ENCODE measurements at places on chromosomes 7 and 10.

- no peak for DNase-seq
Measured at GRCh38 chr7:97422046-97422445, 304.5 kb downstream of the SDHAF3 start.

DNA sequence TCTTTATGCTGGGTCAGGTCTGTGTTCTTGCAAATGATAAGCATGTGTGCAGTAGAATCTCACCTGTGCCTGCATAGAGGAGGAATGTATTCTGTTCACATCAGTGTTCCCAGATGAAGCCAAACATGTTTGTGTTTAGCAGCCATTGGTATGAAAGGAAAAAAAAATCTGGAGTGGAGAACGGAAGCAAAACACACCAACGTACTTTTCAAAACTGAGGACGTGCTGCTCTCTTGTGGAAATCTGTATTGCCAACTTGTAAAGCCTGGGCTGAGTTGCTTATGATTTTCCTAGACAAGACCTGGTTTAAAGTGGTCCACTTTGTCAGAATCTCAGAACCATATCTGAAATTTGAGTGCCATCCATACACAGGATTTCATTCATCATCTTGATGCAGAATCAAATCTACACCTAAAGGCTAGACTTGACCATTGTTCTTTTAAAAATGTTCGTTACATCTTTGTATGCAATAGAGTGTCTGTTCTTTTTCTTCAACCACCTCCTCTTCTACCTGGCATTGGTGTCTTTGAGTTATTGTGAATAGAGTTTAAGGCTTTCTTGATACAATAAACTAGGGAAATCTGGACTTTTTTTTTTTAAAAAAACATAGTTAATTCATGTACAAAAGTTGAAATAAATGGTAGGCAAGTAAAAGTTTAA lies 367.7 kb downstream of the PHF14 start:
- DNase-seq = no peak

DNA sequence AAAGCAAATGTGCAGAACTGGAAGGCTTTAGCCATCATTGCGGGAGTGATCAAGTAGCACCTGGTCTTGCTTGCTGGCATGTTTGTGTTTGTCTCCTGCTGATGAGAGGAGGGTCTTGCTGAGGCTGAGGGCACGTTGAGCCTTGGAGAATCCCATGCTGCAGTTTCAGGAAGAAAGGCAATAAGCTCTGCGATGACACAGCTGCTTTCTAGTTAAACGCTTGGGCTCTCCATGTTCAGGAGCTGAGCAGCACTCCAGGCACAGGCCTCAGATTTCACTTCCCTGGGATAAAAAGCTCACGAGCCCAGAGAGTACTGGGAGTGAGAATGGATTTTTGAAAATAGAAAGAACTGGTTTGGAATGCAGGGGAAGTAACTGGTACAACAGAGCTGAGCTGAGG lies 100.8 kb downstream of the LRRC18 start:
- no peak for DNase-seq

- no peak for DNase-seq
Measured at GRCh38 chr10:79142522-79143309, 74.0 kb downstream of the ZMIZ1 start.

- DNase-seq = no peak
Measured at GRCh38 chr7:133584956-133585668, 332.2 kb downstream of the EXOC4 start.

- DNase-seq = no peak
Measured at GRCh38 chr7:117283371-117283770, 39.5 kb downstream of the WNT2 start.

- no peak for DNase-seq
Measured at GRCh38 chr10:44459671-44460070, 74.8 kb upstream of the CXCL12 start.

- DNase-seq = no peak
Measured at GRCh38 chr10:53209944-53210611, 437.5 kb upstream of the MBL2 start.

GRCh38 chr10:78600121-78600665 lies 468.6 kb upstream of the ZMIZ1 start:
- no peak for DNase-seq

DNA sequence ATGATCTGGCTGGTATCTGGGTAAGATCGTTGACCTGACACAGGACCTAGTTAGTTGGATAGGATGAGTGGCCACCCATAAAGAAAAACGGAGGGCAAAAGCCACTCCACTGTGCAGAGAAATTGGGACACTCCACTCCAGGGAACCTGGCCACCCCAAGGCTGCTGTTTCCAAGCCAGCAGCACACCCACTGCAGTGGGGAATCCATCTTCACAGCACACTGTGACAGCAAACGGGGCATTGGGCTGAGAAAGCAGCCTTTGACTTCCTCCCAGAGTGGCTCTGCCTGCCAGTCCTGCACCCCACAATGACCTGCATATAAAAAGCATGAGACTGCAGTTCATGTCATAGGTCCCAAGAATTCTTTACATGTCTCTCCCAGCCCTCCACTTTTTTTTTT lies 52.9 kb downstream of the MTPN start:
- DNase-seq = no peak

DNA sequence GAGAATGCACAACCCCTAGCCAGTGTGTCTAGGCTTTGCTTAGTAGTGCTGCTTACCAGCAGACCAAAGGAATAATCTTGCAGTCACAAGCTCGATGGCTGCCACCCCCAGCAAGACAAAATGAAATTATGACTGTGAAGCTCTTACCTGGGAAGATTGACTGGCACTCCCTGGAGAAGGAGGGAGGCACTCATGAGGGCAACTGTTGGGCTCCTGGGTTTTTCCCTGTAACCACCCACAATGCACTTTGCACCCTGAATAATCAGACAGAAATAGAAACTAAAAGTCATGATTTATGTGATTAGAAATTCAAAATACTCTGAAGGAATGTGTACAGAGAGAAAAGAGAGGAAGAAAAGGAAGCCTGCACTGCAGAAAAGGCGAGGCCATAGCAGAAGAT lies 144.3 kb upstream of the DGKB start:
- no peak for DNase-seq

DNA sequence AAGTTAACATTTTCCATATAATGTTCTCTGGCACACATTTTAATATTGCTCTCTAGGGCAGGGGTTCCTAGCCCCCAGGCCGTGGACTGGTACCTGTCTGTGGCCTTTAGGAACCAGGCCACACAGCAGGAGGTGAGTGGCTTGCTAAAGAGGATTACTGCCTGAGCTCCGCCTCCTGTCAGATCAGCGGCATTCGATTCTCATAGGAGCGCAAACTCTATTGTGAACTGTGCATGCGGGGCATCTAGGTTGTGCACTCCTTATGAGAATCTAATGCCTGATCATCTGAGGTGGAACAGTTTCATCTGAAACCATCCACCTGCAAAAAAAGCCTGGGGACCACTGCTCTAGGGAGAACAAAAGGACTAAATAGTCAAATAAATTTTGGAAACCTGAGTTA lies 65.7 kb downstream of the EXOC6 start:
- DNase-seq = no peak

DNA sequence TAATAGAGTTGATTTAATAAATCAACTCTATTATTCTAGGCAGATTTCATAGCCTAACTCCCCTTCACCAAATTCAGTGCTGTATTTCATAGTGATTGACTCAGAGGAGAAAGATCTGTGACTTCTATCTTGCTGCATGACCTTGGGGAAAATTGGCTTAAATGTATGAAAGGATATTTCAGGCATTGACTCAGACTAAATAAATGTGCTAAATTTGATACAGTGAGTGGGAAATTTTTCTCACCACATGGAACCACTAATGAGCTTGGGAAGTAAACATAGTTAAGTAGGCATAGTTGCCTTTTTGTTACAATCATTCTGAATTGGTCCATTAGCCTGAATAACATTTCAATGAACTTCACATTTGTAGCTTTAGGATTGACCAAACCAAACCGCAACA lies 89.0 kb upstream of the PRPS1L1 start:
- DNase-seq = no peak

DNA sequence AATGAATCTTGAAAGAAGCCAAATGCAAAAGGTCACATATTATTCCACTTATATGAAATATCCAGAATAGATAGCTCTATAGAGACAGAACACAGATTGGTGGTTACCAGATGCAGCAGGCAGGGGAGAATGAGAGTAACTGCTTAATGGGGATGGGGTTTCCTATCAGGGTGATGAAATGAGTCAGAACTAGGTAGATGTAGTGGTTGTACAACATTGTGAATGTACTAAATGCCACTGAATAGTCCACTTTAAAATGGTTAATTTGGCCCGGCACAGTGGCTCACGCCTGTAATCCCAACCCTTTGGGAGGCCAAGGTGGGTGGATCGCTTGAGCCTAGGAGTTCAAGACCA lies 9.4 kb upstream of the SLC25A28 start:
- DNase-seq = no peak

DNA sequence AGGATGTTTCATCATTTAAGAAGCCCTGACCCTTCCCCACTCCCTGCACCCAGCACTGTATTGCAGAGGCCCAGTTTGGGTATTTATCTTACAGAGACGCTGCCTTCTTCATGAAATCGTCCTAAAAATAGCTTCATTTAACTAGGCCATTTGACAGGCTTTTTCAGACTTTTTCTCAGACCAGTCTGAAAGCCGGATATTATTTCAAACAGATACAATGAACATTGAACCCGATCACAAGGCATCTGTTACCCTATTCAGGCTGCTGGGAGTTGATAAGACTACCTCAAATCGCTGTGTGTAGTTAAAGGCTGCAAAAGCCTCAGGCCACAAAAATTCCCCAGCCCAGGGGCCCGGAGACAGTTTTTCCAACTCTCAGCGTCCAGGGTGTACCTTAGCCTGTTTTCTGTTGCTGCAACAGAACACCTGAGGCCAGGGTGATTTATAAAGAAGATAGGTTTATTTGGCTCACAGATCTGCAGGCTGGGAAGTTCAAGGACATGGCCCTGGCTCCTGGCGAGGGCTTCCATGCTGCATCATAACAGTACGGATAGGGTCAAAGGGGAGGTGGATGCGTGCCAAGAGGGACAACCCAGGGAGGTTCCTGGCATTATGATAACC lies 130.7 kb upstream of the SH2B2 start:
- no peak for DNase-seq

DNA sequence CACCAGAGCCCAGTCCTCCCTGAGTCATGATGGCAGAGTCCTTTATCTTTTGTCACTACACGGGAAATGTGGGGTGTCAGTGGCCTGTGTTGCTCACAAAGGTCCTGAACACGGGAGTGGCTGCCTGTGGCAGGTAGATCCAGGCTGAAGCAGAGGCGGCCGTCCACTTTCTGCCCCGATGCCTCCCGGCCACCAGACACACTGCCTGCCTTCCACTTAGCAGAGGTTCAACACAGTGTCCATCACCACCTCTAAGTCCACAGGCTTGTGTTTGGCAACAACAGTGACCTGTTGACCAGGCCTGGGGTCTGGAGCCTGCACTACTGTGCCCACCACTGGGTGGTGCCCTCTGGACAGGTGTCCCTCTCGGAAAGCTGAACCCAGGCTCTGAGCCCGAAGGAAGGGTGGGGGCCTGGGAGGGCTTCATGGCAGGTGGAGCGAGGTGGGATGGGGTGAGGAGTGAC lies 49.9 kb upstream of the CAMK2B start:
- no peak for DNase-seq

DNA sequence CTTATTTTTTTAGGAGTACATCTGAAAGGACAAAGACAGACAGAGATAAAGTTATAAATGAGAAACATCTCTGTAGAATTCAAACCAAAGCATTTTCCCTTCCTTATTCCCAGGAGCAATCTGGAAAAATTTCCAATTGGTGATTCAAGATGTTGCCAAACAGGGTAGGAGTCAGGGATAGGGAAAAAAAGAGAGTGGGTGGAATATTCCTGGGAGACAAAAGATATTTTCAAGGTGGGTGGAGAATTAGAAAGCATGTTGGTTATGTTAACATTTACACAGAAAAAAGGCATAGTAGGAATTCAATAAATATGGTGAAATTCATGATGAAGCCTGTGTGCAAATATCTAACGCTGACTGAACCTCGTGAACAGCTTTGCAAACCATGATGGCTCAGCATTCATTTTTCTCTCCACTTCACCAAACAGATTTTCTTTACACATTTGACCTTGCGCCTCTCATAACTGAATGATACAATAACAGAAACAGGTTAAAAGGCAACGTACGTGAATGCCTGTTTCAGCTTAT lies 25.1 kb downstream of the SLC26A5 start:
- DNase-seq = no peak

GRCh38 chr10:13416760-13417159 lies 68.7 kb upstream of the SEPHS1 start:
- no peak for DNase-seq

DNA sequence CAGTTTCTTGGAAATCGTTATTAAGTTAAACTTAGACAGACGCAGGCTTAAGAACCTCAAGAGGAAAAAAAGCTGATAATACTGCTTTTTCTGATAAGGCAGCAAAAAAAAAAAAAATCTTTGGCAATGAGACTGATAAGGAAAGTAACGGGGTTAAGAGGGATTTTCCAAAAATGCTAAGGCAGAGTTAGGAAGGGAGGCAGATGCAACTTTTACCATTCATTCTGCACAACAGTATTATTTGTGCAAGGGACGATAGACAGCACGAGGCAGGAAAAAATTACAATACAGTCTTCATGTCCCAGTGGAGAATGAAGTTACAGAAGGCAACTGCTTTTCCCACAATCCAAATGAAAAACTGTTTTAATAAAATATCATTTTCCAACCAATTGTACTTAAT lies 194.0 kb downstream of the DOCK4 start:
- DNase-seq = no peak

GRCh38 chr10:8312079-8312478 lies 257.6 kb downstream of the GATA3 start:
- DNase-seq = no peak

DNA sequence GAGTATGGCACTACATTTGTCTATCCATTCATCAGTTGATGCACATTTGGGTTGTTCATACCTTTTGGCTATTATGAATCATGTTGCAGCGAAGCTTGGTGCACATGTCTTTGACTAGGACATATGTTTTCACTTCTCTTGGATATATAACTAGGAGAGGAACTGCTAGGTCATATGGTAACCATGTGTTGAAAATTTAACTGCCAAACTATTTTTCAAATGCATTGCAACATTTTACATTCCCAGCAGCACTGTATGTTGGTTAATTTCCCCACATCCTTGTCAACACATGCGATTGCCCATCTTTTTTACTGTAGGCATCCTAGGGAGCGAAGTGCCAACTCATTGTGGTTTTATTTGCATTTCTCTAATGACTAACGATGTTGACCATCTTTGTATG lies 183.4 kb downstream of the PRKCQ start:
- DNase-seq = no peak

DNA sequence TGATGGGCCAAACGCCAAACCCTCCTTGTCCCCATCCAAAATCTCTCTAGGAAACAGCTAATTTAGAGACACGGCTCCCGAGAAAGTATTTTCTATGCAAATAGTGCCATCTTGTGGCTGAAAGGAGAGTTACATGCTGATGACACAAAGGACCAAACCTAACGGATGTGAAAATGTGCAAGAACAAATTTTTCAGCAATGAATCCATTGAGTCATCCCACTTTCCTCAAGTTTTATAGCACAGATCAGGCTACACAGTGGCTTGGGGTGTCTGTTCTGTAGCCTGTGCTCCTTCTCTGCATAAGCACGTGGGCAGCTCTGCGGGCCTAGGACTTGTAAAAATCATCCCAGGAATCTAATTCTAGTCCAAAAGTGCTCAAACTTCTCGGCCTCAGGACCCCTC lies 154.8 kb upstream of the PRR15 start:
- peak; percentile 71 for DNase-seq

- no peak for DNase-seq
Measured at GRCh38 chr7:778271-778967, 51.3 kb upstream of the PRKAR1B start.
